ENCODE measurements at places on chromosomes 12 and 14.

DNA sequence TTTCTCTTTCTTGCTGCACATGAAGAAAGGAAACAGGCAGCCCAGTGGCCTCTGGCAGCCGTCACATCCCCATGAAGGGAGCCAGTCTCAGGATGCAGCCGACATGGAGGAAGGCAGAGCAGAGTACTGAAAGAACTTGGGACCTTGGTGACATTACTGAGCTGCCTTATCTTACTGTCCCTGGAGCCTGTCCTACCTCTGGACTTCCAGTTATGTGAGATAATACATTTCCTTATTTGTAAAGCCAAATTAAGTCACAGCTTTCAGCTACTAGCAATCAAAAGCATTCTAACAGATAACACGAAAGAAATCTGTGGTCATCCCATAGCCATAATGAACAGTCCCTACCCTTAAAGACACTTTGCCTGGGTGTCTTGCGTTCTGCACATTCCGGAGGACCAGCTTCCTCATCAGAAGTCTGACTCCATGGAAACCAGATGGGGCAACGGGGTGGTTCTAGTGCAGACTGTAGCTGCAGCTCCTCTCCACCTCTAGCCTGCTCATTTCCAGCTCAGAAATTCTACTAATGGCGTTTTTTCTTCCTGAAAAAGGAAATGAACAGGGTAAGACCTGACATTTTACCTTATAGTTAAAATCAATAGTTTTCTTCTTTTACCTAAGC is 7.8 kb upstream of the EGLN3 start:
- DNase-seq: no peak

DNA sequence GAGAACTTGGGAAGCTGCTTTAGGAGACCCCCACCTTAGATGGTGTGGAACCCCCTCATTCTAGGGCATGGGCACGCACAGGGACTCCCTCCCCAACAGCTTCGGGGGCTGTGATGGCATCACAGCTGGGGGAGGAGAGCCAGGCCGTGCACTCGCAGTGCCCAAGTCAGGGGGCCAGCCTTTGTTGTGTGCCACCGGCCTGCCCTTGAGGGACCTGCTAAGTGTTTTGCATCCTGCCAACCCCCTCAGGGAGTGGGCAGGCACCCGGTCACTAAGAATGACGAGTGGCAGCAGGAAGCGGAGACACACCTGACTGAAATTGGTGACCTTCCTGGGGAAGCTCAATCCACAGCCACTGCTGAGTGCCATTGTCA is 334.9 kb upstream of the SFSWAP start:
- no peak for DNase-seq

- no peak for DNase-seq
Measured at GRCh38 chr12:54704202-54704601, 56.0 kb upstream of the DCD start.

DNA sequence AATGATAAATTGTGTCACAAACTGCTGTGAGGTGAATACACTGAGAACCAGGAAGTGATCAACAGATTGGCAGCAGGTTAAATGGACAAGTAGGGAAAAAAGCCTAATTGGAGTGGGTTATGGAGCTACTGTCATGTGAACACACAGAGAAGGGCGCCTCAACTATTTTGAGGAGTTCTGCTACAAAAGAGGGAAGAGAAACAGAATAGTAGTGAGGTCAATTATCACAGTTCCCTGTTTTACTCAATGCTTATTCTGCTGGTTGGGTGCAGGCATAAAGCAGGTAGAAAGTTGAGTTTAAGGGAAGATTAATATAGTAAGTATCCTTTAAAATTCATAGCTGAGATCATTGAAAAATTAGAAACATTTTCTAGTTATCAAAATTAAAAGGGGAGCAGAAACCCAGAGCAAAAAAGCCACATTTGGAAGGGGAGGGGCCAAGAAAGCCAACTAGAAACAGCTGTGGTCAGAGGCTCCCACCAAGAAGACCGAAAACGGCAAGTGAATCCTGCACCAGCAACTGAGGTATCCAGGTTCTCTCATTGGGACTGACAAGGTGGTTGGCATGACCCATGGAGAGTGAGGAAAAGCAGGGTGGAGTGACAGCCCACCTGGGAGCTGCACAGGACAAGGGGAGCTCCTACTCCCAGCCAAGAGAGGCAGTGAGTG is 105.7 kb downstream of the ZC3H14 start:
- no peak for DNase-seq

DNA sequence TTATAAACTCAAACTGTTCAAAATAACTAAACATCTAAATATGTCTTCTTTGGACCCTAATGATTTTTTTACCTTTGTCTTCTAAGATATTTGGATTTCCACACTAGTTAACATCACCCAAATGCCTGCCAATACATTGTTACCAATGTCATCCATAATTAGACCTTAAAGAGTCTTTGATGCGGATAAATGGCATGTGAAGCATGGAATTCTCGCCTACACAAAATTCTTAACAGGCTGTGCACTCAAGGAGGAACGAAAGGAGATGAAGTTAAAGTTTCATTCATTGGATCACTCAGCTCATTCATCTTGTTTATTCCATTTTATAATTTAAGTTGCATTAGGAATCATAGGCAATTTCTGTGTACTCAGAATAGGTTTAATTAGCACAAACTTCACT is 219.7 kb downstream of the ACSS3 start:
- no peak for DNase-seq

- no peak for DNase-seq
Measured at GRCh38 chr14:72892103-72892878, 1.6 kb downstream of the DPF3 start.
